CD4-positive, alpha-beta T cell treated with Interleukin-21 for 1 hour (primary cell): ENCODE measurements at places on chromosomes 3 and 15.

DNA sequence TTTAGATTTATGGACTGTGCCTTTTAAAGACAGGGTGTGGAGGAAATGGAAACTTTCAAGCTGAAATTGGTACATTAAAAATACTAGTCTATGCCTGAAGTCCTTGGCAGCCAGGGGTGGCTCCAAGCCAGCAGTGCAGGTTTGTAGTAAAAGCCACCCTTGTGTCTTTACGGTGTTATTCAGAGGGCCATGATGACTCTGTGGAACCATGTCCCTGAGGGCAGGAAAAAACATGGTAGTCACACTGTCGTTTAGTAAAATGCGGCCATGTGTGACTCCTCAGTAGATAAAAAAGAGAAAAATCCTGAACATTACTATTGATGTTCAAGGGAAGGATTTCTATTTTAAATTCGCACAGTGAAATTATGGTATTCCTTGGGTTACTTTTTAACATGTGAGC, 2.7 kb downstream of the FAN1 start:
- no peak for DNase-seq

DNA sequence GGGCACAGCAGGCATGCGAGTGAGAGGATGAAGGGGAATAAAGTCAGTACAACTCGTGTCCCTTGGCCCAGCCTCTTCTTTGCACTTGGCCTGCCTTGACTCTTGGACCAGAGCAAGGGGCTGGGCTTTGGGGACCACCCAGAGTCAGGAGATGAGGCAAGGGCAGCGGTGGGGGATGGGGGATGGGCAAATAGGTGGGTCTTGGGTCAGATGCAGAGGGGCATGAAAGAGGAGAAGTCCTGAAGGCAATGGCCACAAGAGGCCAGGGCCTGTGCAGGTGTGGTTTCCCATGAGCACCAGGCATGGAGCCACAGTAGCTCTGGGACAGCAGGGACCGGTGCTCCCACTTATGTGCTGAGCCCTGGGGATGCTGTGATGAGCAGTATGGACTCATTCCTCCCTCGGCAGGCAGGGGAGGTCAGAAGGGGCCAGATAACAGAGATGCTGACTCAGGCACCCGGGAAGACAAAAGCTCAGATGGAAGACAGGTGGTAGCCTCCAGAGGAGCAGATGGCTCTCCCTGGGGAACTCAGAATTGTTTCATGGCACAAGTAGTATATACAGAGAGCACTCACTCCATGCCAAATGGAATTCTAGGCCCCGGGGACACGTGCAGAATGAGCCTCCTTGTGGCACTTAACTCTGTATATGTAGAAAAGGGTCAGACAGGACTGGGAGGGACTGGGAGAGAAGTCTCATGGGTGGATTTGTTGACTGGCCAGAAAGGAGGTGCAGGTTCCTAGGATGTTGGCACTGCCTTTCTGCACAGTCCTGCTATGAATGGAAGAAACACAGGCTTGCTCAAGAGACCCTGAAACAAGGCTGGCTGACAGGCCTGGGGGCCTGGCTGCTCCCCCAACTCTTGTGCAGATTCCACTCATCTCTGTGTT, 14.3 kb downstream of the ZBTB47 start:
- no peak for DNase-seq

DNA sequence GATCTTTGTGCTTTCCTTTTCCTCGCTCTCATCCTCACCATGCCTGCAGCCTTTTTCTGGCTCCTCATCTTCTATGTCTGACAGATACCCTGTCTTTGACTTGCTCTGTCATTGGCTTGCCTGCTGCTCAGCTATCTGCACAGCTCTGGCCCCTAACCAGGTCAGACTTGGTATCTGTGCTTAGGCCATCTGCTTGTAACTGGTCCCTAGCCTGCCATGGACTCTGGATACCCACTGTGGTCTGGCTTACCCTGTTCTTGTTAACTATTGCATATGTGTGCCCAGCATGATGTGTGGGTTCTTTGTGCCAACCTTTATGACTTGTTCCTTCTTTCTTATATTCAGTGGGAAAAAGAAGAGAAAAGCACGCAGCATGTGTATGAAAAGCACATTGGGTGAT, 109.7 kb upstream of the ROPN1 start:
- no peak for DNase-seq

GRCh38 chr3:157300981-157301663, 135.5 kb upstream of the PTX3 start:
- DNase-seq, result no peak

DNA sequence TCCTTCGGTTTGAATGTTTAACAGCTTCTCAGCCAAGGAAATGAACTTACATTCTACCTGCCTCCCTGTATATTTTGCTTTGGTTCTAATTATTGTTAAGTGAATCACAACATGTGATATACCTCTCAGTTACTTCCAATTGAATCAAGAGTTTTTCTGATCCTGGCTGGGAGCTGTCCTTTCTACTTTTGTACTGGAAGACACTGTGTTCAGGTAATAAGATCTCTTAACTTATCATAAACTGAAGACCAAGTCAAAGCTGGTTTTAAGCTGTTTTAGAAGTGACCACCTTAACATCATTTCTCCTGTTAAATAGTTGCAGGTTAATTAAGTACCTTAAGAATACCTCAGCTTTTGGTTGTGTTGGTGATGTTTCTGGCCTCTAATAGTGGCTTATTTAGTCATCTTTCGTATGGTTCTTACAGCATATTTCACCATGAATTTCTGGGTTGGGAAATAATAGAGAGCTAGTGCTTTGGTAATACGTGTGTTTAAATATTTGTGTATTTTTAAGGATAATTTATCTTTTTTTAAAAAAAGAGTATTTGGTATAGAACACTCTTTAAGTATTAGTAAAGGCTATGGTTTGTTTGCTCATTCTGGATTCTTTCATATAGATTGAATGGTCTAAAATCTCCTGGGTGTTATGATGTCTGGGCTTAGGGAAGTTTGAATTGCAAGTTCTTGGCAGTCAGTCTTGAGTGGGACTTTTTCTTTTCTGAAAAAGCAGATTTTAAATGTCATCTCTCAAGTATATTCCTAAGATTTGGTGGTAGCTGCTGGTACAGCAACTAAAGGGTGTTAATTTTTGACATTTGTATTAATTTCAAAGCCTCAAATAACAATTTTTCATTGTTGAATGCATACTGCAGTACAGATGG, 1.6 kb downstream of the RAB8B start:
- DNase-seq, result no peak

- DNase-seq, result no peak
Observed at GRCh38 chr3:185830018-185830797, 5.4 kb upstream of the IGF2BP2 start.

- DNase-seq, result no peak
Observed at GRCh38 chr15:30929064-30929669, 25.5 kb downstream of the FAN1 start.

DNA sequence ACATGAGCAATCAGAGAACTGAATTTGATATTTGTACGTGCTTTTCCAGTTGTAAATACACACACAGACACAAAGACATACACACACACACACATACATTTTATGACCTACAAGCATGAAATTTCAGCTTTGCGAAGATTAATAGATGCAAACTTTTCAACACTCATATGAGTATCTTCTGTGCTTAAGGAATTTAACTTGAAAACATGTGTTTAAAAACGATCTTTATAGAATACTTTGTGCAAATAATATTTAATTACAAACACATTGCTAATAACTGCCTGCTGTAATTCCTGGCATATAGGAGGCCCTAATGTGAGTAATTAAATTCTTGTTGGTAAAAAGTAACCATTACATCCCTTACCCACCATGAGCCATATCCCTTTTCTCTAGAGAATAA, 107.7 kb upstream of the PLSCR5 start:
- no peak for DNase-seq

- no peak for DNase-seq
Observed at GRCh38 chr15:70353606-70354345, 256.1 kb upstream of the TLE3 start.

DNA sequence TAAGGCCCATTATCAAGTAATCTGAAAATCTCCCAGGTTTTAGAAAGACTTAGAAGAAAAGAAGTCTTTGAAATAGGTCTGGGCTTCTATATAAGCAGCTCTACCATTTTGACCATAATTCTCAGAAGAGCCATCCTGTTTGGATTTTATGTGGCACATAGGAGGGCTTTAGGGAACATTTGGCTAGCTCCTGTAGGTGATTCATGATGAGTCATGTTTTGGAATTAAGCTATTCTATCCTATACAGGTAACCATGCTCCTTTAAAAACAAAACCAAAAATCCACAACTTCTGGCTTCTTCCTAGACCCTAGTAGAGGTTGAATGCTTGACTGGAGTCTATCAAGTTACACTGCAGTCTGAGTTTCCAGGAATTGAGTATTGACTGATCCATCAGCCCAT, 8.9 kb downstream of the SST start:
- DNase-seq, result no peak
